ENCODE measurements at places on chromosomes 1 and 21. TPM values are rescaled to one million over a fixed set of nuclear protein-coding genes. Genes with fewer than 3 reads are reported as not detected.

DNA sequence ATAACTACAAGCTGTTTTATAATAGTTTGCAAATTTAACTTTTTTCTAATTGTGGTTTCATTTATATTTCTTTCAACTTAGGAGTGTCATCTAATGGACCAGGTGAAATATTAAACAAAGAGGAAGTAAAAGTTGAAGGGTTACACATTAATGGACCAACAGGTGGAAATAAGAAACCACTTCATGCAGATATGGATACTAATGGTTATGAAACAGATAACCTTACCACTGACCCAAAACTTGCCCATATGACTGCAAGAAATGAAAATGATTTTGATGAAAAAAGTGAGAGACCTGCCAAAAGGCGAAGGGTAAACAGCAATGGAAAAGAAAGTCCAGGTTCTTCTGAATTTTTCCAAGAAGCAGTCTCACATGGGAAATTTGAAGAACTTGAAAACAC, 59.7 kb downstream of the MIER1 start:
- H3K4me3 ChIP-seq = no peak overlapping the region
- DNase-seq = no peak
- no peaks in the 10 kb centered on the region for H3K27me3 ChIP-seq
- H3K36me3 ChIP-seq = peaks cover 52% of the 10 kb centered on the region

- DNase-seq = no peak
- H3K27ac ChIP-seq = no peak overlapping the region
- no peaks in the 10 kb centered on the region for H3K4me1 ChIP-seq
- H3K36me3 ChIP-seq = no peaks in the 10 kb centered on the region
Measured at GRCh38 chr1:81071072-81071858, 729.5 kb upstream of the ADGRL2 start.

The PTGS2 gene
- total RNA-seq = 21.5 TPM

The OR14K1 gene
- not detected for total RNA-seq

The ARHGAP30 gene
- total RNA-seq = 15.3 TPM

The PIK3CD gene
- total RNA-seq = 16.4 TPM

The PHGDH gene
- total RNA-seq = 27.7 TPM

The GUCA2A gene
- not detected for total RNA-seq

DNA sequence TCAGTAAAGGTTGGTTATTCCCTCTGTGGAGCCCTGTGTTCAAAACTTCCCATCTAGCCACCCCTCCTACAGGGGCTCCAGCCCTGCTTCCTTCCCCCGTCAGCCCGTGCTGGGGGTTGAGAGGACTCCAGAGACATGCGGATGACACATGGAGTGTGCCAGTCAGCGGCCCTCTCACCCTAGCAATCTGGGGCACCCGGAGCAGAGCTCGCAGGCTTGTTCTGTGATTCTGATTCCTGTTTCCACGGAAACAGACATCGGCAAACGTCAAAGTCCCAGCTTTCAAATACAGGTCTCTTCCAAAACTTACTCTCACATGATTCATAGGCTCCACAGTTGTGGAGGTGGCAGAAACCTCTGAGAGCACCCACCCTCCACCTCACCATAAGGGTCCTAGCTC, 9.8 kb upstream of the SSBP3 start:
- no peaks in the 10 kb centered on the region for H3K36me3 ChIP-seq
- H3K27me3 ChIP-seq = no peaks in the 10 kb centered on the region
- no peak overlapping the region for H3K4me3 ChIP-seq
- no peak for DNase-seq
- H3K4me1 ChIP-seq = no peaks in the 10 kb centered on the region
- H3K27ac ChIP-seq = no peak overlapping the region

- no peak overlapping the region for H3K27ac ChIP-seq
Measured at GRCh38 chr1:199706826-199707606, 320.5 kb upstream of the NR5A2 start.

The LRRC71 gene
- total RNA-seq = not detected

DNA sequence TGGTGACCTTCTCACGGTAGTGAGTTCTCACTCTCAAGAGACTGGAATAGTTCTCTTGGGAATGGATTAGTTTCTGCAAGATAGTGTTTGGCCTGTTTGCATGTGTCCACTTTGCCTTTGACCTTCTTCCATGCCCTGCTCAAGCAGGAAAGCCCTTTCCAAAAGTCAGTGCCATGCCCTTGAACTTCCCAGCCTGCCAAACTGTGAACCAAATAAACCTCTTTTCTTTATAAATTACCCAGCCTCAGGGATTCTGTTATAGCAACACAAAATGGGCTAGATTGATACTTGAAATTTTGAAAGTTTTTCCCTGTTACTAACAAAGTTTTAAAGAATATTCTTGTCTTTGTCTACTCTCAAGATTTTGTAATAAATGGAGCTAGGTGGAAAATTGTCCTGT, 139.6 kb downstream of the SLC35F3 start:
- no peak overlapping the region for H3K4me3 ChIP-seq
- DNase-seq = no peak
- H3K36me3 ChIP-seq = no peaks in the 10 kb centered on the region
- H3K27me3 ChIP-seq = no peaks in the 10 kb centered on the region
- no peak overlapping the region for H3K27ac ChIP-seq

DNA sequence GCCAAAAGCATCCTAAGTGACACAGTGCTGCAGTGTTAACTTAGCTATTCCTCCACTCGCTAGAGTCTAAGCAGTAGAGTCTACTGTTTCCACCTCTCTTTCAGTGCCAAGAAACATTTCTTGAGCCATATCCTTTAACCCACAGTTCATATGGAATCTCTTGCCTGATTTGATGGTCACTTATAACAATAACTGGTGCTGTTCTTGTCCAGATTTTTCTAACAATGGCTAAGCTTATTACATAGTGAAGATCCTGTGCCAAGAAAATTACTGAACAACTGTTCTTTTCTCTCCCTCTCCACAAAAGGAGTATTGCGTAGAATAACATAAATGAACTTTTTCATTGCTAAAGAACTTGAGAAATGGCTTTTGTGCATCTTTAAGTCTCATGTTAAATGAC, 121.3 kb downstream of the CDC7 start:
- H3K4me1 ChIP-seq = peaks cover 32% of the 10 kb centered on the region
- no peak overlapping the region for H3K27ac ChIP-seq
- DNase-seq = no peak
- H3K36me3 ChIP-seq = no peaks in the 10 kb centered on the region

GRCh38 chr1:95766036-95766435, 532.0 kb downstream of the RWDD3 start:
- DNase-seq = no peak
- no peak overlapping the region for H3K27ac ChIP-seq
- H3K4me1 ChIP-seq = no peaks in the 10 kb centered on the region
- no peaks in the 10 kb centered on the region for H3K27me3 ChIP-seq
- no peak overlapping the region for H3K4me3 ChIP-seq

DNA sequence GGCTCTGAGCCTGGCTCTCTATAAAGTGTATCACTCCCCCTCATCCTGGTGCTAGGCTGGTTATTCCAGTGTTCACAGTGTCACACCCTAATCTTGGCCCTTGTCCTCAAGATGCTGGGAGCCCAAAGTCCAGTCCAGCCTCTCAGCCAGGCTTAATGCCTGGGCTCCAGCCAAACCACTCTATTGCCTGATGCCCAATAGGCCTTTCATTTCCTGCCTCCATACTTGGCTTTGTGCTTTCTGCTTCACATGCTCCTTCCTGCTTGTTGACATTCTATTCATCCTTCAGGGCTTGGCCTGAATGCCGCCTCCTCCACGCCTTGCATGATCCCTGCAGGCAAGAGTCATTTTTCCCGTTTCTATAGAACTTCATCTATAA, 1.7 kb downstream of the KLHDC8A start:
- peak overlapping the region; percentile 60 for H3K27ac ChIP-seq
- no peak for DNase-seq
- H3K4me1 ChIP-seq = peaks cover 25% of the 10 kb centered on the region
- no peaks in the 10 kb centered on the region for H3K36me3 ChIP-seq

DNA sequence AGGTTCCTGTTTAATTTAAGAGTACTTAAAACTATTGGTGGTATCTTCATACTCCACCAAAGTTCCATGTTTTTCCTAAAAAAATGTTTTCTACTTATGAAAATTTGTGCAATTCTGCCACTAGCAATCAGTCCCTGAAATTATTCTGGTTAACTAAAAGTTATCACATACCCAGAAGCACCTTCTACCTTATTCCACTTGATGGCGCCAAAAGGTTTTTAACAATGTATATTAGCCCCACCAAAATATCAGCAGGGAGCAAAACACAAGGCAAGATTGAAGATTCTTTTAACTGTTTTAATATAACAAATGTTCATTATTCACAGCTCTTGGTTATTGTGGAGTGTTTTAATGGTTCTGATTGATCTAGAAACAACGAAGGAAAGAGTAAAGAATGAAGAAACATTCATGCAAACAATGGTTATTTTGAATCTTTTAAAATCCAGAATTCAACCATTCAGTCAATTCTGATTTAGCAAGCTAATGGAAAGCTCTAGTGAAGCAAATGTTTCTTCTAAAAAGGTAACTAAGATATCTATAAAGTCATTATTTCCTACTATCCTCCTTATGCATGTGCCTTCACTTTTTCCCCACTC, 67.2 kb downstream of the TTLL7 start:
- no peak for DNase-seq
- H3K4me1 ChIP-seq = no peaks in the 10 kb centered on the region
- no peaks in the 10 kb centered on the region for H3K27me3 ChIP-seq

- H3K36me3 ChIP-seq = no peaks in the 10 kb centered on the region
- H3K27me3 ChIP-seq = no peaks in the 10 kb centered on the region
- H3K27ac ChIP-seq = no peak overlapping the region
- DNase-seq = no peak
- no peaks in the 10 kb centered on the region for H3K4me1 ChIP-seq
Measured at GRCh38 chr1:40754201-40754600, 29.4 kb upstream of the KCNQ4 start.

The CD1E gene
- total RNA-seq = not detected

The BRDT gene
- total RNA-seq = not detected

DNA sequence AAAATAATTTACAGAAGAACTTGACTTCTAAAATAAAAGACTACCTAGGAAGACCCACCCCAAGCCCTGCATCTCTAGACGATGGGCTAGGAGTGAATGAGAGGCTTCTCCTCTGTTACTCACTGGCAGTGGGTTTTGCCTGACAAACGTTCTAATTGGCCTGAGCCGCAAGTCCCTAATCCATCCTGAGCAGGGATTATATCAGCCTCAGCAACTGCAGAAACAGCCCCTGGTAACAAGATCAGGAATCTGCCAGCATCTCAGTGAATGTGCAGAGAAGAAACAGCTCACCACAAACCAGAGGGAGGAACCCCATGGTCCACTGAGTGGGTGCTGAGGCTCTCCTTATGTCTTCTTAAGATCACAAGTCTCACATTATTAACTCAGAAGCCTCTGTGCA, 240.6 kb downstream of the BRINP2 start:
- no peaks in the 10 kb centered on the region for H3K27me3 ChIP-seq
- H3K27ac ChIP-seq = no peak overlapping the region
- no peaks in the 10 kb centered on the region for H3K4me1 ChIP-seq

The CA14 gene
- total RNA-seq = 0.57 TPM

- no peak overlapping the region for H3K4me3 ChIP-seq
- H3K27me3 ChIP-seq = no peaks in the 10 kb centered on the region
- no peak for DNase-seq
- no peak overlapping the region for H3K27ac ChIP-seq
- H3K36me3 ChIP-seq = no peaks in the 10 kb centered on the region
Measured at GRCh38 chr1:222232842-222233241, 315.1 kb downstream of the HHIPL2 start.

DNA sequence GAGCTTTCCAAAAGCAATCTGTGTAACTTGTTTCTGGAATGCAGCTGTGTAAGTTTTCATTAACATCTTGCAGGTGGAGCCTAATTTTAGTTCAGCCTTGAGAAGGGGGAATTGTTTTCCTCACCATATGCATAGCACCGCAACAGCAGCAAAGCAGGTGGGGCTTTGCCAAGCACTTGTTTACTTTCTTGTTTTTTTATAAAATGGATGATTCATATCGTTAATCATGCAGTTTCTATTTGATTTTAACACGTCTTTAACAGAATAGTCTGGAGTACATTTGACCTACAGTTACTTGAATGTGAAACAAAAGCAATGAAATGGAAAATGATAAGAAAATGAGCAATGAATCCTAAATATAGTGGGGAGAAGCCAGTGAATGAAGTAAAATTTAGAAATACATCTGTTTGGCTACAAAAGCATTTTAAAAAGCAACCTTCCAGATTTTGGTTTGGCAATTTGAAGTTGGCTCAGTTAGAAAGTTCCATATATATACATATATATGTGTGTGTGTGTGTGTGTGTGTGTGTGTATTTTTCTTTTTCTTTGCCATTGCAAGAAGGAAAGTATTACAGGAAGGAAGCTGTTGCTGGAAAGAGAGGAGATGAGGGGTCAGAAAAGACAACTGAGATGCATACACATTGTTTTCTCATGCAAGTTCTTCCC, 119.0 kb upstream of the ADGRL2 start:
- H3K27ac ChIP-seq = no peak overlapping the region
- no peaks in the 10 kb centered on the region for H3K4me1 ChIP-seq

DNA sequence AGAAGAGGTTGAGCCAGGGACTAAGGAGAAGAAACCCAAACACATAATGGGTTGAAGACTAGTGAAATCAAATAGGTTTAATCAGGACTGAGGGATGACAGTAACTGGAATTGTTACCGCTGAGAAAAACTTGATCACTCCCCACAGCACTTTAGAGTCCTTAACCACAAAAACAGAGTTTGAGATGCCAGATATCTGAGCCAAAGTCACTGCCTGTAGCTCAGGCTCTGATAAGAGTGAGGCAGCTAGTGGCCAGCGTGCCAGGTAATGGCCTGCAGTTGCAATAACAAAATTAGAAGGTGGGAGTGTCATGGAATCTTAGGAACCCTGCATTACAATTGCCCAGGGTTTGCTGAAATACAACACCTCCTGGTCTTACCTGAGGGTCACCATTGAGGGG, 48.0 kb downstream of the PRKAB2 start:
- no peak overlapping the region for H3K4me3 ChIP-seq
- no peaks in the 10 kb centered on the region for H3K36me3 ChIP-seq
- H3K27ac ChIP-seq = no peak overlapping the region
- H3K4me1 ChIP-seq = no peaks in the 10 kb centered on the region
- DNase-seq = no peak

DNA sequence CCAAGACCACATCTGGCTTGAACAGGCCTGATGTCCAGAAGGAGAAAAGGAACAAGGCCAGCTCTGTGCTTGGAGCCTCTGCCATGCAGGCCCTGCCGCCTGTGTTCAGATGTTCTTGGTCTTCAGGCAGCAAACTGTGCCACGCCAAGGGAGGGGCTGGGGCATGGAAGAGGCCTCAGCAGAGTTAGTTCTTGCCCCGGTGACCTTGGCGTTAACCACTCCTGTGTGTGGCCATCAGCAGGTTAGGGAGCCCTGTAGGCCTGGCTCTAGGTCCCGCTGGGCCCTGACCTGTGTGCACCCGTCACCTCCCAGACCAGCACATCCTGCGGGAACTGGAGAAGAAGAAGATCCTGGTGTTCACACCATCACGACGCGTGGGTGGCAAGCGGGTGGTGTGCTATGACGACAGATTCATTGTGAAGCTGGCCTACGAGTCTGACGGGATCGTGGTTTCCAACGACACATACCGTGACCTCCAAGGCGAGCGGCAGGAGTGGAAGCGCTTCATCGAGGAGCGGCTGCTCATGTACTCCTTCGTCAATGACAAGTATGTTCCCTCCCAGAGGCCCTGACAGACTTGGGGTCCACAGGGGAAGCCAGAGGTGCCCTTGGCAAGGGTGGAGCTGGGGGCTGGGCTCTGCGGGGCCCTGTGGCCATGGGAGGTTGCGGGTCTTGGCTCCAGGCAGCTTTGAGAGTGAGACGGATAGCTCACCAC, 7.1 kb downstream of the ZC3H12A start:
- DNase-seq = peak; percentile 35
- peaks cover 72% of the 10 kb centered on the region for H3K4me1 ChIP-seq
- H3K27me3 ChIP-seq = no peaks in the 10 kb centered on the region
- H3K27ac ChIP-seq = peak overlapping the region; percentile 90

The CLCA1 gene
- total RNA-seq = 0.15 TPM

The RNF186 gene
- total RNA-seq = not detected

- no peaks in the 10 kb centered on the region for H3K27me3 ChIP-seq
- no peak overlapping the region for H3K4me3 ChIP-seq
- H3K27ac ChIP-seq = no peak overlapping the region
- H3K36me3 ChIP-seq = no peaks in the 10 kb centered on the region
Measured at GRCh38 chr21:45202889-45203288, 84.8 kb downstream of the POFUT2 start.

Data from adrenal gland (tissue), 19 donors.